Peyer's patch (tissue), 4 donors: ENCODE measurements at places on chromosomes 12 and 14.

- no peak for DNase-seq
Measured at GRCh38 chr14:102882226-102882906, 40.1 kb upstream of the AMN start.

GRCh38 chr12:57630891-57631433 lies 2.0 kb downstream of the B4GALNT1 start:
- DNase-seq, result no peak

DNA sequence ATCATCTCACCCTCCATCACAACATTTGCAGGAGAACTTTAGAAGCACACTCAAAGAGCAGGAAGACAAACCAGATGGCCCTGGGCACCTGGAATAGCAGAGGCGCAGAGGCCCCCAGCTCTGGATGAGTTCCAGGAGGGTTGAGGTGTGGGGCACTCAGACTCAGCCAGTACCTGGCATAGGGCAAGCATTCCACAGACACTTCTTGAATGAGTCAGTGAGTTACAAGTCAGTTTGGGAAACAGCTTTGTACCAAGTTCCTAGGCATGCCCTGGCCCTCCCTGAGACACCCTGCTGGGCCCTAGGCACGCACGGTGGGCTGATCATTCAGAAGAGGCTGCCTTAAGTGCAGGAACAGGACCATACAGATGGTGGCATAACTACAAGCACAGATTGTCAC lies 54.3 kb downstream of the MAP3K9 start:
- DNase-seq, result no peak

- no peak for DNase-seq
Measured at GRCh38 chr12:82862876-82863649, 176.4 kb downstream of the TMTC2 start.

DNA sequence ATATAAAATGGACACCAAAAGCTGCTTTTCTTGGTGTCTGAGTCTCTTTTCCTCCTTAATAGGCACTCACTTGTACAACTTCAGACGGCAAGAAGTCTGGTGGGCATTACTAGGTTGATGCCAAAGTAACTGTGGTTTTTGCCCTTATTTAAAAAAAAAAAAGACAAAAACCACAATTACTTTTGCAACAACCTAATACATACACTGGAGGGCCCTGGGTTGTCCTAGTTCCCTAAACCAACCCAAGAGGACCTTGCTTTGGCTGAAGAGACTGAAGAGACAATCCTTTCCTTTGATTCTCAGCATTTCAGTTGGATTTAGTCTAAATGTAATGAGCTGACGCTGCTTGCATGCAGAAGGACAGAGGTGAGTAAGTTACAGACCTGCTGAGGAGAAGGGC lies 16.2 kb upstream of the PLEKHG3 start:
- DNase-seq, result no peak

DNA sequence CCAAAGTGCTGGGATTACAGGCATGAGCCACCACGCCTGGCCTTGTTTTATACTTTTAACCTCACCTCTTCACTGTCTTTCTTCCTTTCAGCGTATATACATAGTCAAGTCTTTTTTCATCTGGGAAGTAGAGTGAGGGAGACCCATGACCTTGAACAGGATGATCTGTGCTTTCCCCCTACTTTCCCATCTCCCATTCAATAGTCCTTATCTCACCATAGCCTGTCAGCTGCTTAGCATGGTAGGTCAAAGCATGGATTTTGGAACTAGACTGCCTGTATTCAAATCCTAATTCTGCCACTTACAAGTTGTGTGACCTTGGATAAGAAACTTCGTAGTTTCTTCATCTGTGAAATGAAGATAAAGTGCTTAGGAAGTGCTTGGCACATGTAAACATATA lies 96.4 kb upstream of the MON2 start:
- DNase-seq, result no peak

DNA sequence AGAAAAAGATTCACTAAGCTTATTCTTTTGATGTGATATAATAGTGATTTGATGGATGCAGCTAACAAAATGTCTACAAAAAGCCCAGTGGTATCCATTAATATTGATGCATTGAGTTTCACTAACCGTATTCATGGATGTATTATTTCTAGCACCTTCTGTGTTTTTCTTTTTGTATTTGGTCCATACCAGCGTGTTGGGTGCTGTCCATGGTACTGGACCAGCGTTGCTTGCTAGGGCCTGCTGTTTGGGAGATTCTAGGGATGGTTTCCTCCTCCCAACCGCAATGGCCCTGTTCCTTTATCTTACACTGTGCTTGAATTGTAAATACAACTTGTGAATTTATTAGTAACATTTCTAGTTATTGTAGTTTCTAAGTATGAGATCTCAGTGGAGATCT lies 31.7 kb downstream of the ANO4 start:
- DNase-seq, result no peak

DNA sequence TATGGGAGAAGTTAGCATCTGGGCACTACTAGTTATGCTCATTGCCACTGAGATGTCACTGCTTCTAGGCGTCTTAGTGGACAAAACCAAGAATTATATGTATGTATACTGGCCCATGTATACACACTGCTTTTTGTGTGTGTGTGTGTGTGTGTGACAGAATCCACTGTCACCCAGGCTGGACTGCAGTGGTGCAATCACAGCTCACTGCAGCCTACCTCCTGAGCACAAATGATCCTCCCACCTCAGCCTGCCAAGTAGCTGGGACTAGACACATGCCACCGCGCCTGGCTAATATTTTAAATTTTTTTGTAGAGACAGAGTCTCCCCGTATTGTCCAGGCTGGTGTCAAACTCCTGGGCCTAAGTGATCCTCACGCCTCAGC lies 25.2 kb downstream of the LIMA1 start:
- DNase-seq, result no peak
